Bladder microvascular endothelial cell (primary cell): ENCODE measurements at places on chromosomes 3 and 15. TPM values are rescaled to one million over a fixed set of nuclear protein-coding genes. Genes with fewer than 3 reads are reported as not detected.

Gene MBD4
- total RNA-seq: 19.3 and 30.5 TPM in 2 replicates

Gene EPHA3
- total RNA-seq: under 0.01 and 0.16 TPM in 2 replicates

Gene CACNA2D3
- not detected in 2 replicates for total RNA-seq

Gene ALDH1A2
- 2.6 and 18.9 TPM in 2 replicates for total RNA-seq

Gene PLS1
- 0.16 and 1.8 TPM in 2 replicates for total RNA-seq

Gene RHCG
- under 0.01 TPM in 1 of 2 replicates, not detected in the other for total RNA-seq

Gene CLDN11
- total RNA-seq: 200 and 216 TPM in 2 replicates

Gene KIF7
- 0.81 and 2.3 TPM in 2 replicates for total RNA-seq

Gene PDZRN3
- total RNA-seq: 0.19 TPM in 1 of 2 replicates, not detected in the other

Gene EPHB1
- total RNA-seq: 1.5 and 14.5 TPM in 2 replicates

Gene LMCD1
- total RNA-seq: 20.6 and 32.2 TPM in 2 replicates

Gene P2RY1
- 0.76 and 2.8 TPM in 2 replicates for total RNA-seq

Gene PLXNA1
- 7.8 and 39.3 TPM in 2 replicates for total RNA-seq

Gene ELL3
- 3.1 and 5.4 TPM in 2 replicates for total RNA-seq

Gene KCNMB3
- total RNA-seq: 2.1 and 4.6 TPM in 2 replicates

Gene SEMA7A
- 0.65 and 2.9 TPM in 2 replicates for total RNA-seq

Gene DIPK2A
- 26.6 and 37.2 TPM in 2 replicates for total RNA-seq

Gene GNAT1
- not detected in 2 replicates for total RNA-seq

Gene SCN10A
- total RNA-seq: under 0.01 TPM in 1 of 2 replicates, not detected in the other

Gene TWF2
- total RNA-seq: 111 and 129 TPM in 2 replicates

Gene GABRB3
- under 0.01 TPM in 1 of 2 replicates, not detected in the other for total RNA-seq

Gene SV2B
- total RNA-seq: 0.65 and 0.69 TPM in 2 replicates

Gene CMTM8
- total RNA-seq: 1.3 and 1.6 TPM in 2 replicates

Gene PP2D1
- not detected in 2 replicates for total RNA-seq

Gene LXN
- 50.6 and 104 TPM in 2 replicates for total RNA-seq

Gene ECE2
- not detected in 2 replicates for total RNA-seq

Gene DOCK3
- under 0.01 TPM in 2 replicates for total RNA-seq

Gene EPB42
- total RNA-seq: not detected in 2 replicates

Gene CFAP100
- not detected in 2 replicates for total RNA-seq

Gene DISP2
- under 0.01 and 0.38 TPM in 2 replicates for total RNA-seq

Gene GOLGA8R
- total RNA-seq: 0.16 and 1.3 TPM in 2 replicates

Gene DCLK3
- under 0.01 TPM in 1 of 2 replicates, not detected in the other for total RNA-seq

Gene TRAT1
- not detected in 2 replicates for total RNA-seq

Gene CHSY1
- 27.8 and 41.2 TPM in 2 replicates for total RNA-seq

Gene NEDD4
- 37.6 and 64.1 TPM in 2 replicates for total RNA-seq

Gene PLSCR5
- not detected in 2 replicates for total RNA-seq

Gene SLC33A1
- 12.8 and 37.4 TPM in 2 replicates for total RNA-seq

Gene TM4SF18
- 248 and 498 TPM in 2 replicates for total RNA-seq

Gene ACOX2
- 0.32 and 4.9 TPM in 2 replicates for total RNA-seq

Gene SLC22A13
- 0.16 and 0.76 TPM in 2 replicates for total RNA-seq

Gene MUSTN1
- not detected in 2 replicates for total RNA-seq

Gene MOBP
- under 0.01 TPM in 2 replicates for total RNA-seq

Gene P2RY12
- total RNA-seq: not detected in 2 replicates

Gene TRH
- total RNA-seq: not detected in 2 replicates

Gene TNFAIP8L3
- 9.7 and 46.1 TPM in 2 replicates for total RNA-seq

Gene ABI3BP
- 1.5 and 17.4 TPM in 2 replicates for total RNA-seq

Gene AGBL1
- not detected in 2 replicates for total RNA-seq

Gene SPG11
- 24.6 and 63.8 TPM in 2 replicates for total RNA-seq

Gene ROBO2
- under 0.01 and 0.06 TPM in 2 replicates for total RNA-seq

Gene PXYLP1
- 0.32 and 0.76 TPM in 2 replicates for total RNA-seq
